ENCODE measurements at places on chromosomes 5 and 9. TPM values are rescaled to one million over a fixed set of nuclear protein-coding genes. Genes with fewer than 3 reads are reported as not detected.

GRCh38 chr9:88183798-88184495, 45.7 kb upstream of the SPATA31C2 start:
- DNase-seq = peak; percentile 11

DNA sequence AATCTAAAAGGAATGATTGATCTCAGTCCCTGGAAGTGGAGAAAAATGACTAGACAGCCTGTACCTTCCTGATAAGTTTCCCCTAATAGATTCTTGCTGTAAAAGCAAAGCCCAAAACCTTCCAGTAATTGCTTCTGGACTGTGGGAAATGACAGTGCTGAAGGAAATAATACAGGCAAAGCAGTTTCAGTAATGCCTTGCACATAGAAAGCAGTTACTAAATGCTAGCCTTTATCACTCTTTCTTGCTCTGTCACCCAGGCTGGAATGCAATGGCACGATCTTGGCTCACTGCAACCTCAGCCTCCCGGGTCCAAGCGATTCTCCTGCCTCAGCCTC, 50.3 kb downstream of the MAP1B start:
- DNase-seq = no peak

GRCh38 chr9:8856396-8857067, 1057.0 kb upstream of the DMAC1 start:
- DNase-seq = no peak

DNA sequence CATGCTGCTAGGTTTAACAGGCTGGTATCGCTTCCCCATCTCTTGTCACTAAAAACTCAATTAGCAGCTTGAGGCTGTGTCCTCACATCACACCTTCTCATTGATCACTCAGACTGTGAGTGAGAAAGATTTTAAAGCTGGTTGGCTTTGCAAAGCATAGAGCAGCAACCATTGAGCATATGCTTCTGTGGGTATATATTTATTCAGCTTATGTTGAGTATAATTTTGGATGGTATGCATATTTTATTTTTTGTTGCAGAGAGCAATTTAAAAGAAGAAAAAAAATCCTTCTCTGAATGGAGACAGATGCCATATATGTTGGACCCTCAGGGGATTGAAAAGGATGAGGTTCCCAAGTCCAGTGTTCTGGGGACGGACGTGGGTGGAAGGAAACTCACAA, 162.6 kb downstream of the TRIM32 start:
- no peak for DNase-seq

DNA sequence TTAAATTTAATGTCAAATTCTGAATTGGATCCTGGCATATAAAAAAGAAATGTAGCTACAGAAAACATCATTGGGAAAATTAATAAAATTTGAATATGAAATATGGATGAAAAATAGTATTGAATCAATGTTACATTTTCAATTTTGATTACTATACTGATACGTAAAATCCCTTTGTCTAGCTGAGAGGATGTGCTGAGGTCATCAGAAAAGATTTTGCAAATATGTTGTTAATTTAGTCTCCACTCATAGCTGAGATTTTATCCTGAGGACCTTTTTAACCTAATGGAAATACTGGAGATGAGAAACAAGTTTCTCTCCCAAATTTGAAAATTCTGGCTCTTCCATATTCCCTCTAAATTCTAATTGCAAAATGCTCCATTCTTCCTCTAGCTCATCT, 84.4 kb upstream of the ADAMTS16 start:
- DNase-seq = no peak

GRCh38 chr5:29994519-29994918, 1199.0 kb upstream of the CDH6 start:
- DNase-seq = no peak

DNA sequence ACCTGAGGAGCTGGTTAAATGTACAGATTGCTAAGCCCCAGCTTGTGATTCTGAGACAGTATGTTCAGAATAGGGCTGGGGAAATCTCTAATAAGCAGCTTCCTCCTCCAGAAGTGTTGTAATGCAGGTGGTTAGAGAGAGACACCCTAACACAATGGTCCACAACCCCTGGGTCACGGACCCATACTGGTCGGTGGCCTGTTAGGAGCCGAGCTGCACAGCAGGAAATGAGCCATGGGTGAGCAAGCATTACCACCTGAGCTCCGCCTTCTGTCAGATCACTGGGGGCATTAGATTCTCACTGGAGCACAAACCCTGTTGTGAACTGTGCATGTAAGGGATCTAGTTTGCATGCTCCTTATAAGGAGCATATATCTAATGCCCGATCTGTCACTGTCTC, 61.8 kb downstream of the SLC36A1 start:
- DNase-seq = no peak

OMD gene
- not detected for total RNA-seq

SUSD3 gene
- not detected for total RNA-seq

- no peak for DNase-seq
Observed at GRCh38 chr9:129026442-129027223, 1.5 kb downstream of the SH3GLB2 start.
